ENCODE measurements at places on chromosomes 4 and X.

DNA sequence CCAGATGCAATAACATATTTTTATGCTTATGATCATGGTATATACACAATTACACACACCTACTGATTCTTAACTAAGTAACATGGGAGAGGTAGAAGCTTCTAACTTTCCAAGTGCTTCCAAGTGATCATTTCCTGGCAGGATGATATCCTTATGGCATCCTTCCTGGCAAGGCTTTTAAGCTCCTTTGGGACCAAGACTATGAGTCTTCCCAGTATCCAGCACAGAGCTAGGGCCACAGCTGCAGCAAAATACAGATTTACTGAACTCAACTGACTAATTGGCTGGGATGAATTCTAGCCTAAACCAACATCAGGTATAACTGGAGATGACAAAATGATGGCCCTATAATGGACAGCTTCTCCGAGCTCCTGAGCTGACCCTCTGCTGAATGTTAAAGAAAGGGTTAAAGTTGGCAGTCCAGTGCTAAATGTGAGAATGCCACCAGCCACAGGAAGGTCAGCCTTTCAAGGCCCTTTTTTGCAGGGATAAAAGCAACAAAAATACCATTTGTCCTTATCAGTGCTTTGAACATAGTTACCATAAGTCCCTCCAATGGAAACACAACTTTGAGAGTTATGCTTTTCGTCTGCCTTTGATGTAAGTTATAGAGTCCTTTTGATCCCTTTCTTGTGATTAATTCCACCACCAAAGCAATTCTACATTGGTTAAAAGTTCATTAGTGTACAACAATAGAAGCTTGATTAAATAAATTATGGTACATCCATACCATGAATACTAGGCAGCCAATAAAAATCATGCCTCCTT, 73.4 kb downstream of the MGST2 start:
- DNase-seq = no peak

DNA sequence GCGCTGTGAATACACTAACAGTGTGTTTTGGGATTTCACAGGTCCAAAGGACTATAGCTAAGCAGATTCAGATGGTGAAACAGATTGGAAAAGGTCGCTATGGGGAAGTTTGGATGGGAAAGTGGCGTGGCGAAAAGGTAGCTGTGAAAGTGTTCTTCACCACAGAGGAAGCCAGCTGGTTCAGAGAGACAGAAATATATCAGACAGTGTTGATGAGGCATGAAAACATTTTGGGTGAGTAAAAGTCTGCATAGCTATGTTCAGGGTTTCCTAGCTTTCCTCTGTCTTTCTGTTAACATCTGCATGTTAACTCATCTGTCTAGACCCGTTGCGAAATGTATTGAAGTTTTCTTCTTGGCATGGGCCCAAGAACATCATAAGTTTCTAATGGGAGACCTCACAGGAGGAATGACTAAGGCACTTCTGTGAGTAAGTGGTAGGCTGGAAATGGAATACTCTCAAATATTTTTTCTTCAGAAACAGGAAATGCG, 372.1 kb downstream of the BMPR1B start:
- no peak for DNase-seq

DNA sequence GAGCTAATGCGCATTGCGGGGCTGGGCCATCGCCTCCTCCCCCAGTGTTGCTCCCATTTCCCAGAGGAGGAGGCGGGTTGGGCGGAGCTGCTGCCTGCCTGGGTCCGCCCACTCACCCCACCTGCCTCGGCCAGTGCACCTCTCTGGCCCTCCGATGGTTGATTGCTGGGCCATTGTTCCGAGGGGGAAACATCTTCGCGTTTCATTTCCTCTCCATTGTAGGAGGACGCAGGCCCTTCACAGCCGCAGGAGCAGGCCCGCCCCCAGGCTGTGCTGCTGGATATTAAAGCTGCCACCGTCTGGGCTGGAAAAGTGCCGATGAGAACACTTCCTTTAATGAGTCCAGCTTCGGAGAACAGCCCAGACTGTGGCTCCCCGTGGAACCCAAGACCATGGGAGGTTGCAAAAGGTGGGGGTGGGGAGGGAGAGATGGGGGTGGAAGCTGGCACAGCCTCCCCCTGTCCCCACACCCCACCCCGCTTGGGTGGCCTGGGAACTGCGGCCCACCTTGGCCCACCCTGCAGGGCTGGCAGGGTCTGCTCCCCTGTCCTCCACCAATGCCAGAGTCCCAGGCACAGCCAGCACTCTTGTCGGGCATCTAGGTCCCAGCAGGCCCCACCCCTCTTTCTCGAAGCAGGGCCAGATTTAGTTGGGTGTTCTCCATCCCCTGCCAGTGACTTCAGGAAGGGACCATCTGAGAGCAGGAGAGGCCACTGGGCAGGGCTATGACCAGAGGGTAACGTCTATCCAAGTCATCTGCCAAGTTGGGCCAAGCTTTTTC, 96.6 kb downstream of the ADRA2C start:
- no peak for DNase-seq

GRCh38 chr4:47486231-47486673, 1.2 kb downstream of the ATP10D start:
- DNase-seq = no peak

DNA sequence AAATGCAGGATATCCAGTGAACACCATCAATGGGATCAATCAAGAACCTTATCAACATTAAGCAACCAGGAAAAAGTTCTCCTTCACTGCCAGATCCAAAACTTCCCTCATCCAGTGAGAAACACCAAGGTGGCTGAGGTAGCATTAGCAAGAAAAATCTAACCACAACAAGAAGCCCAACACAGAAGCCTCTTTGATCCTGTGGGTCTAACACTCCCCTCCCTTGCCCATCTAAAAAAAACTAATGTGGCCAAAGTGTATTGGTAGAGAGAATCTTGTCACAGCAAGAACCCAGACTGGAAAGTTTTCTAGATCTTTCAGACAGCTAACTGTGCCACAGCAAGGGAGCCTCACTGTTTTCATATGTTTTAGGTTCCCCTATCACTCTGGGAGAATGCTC, 558.0 kb downstream of the STPG2 start:
- DNase-seq = no peak
